ENCODE measurements at places on chromosomes 11 and 22.

DNA sequence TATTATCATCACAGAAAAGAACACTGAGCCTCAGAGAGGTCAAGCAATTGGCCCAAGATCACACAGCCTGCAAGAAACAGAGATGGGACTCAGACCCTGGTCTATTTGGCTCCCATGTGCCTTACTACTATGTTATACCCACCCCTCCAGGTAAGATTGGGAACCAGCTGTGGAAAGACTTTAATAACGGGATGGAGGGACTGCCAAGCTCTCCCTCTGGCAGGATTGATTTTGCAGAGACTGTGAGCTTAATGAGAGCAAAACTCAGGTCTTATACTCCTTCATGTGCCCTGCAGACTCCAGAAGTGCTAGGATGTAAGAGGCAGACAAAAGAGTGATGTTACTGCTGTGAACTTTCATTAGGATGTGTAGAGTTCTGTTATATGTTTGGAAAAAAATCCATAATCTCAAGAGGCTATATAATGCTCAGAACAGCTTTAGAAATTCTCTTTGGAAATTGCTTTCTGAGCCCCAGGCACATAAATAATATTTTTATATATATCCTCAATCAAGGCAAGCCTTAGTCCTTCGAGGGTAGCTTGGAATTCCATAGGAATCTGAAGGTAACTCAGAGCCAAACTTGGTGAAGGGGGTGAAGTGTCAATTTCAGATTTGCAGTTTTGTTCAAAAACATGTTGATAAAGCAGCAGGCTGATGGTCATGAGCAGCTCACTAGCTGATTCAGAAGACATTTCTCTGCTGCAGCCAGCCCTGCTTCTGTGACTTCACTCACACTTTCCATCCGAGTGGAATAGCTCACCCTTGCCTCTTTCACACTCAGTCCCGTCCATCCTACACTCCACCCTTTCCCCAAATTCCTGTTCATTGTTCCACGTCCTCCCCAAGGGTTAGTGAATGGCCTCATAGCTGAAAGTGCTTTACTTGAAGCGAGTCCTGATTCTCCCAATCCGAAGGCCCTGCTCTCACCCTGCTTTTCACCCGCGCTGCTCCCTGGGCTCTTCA is 188.8 kb downstream of the SNX19 start:
- DNase-seq, result no peak

- DNase-seq, result peak; percentile 44
Measured at GRCh38 chr11:63915961-63916836, 765 bp downstream of the RCOR2 start.

GRCh38 chr11:19365743-19366410 is 125.1 kb upstream of the E2F8 start:
- no peak for DNase-seq

GRCh38 chr11:70423523-70424505 is 25.5 kb downstream of the CTTN start:
- DNase-seq, result peak; percentile 67

- no peak for DNase-seq
Measured at GRCh38 chr11:34235591-34236071, 122.2 kb downstream of the ABTB2 start.

DNA sequence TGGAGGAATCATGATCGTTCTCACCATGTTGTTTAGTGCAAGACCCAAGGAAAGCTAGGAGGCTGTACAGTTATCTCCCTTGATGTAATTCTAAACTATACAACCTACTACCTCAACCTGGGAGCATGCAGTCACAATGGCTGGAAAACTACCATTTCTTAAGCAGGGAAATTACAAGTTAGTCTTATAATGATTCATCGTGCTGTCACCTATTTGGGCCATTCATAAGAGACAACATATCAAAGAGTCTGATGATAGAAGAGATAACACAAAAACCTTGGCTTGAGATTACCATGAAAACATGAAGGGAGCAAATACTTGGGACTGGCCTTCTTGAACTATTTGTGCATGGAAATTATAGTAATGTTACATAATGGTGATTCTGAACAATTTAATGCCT is 30.5 kb upstream of the BLID start:
- DNase-seq, result no peak

DNA sequence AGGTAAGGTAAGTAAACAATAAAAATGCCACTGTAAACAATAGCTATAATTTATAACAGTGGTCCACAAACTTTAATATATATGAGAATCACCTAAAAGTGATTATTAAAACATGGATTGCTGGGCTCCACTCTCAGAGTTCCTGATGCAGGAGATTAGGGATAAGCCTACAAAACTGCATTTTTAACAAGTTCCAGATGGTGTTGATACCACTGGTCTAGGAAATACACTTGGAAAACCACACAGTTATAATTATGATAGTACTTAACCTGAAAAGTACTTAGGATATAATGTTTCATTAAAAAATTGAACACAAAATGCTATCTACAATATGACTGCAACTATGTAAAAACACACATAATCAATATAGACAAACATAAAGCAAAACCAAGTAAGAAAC is 20.4 kb downstream of the FCHSD2 start:
- DNase-seq, result no peak

- no peak for DNase-seq
Measured at GRCh38 chr11:110356762-110357671, 60.6 kb upstream of the RDX start.

- DNase-seq, result no peak
Measured at GRCh38 chr11:111388842-111389241, 9.8 kb upstream of the POU2AF1 start.

GRCh38 chr11:59271811-59272327 is 59.1 kb upstream of the MPEG1 start:
- DNase-seq, result no peak

- DNase-seq, result no peak
Measured at GRCh38 chr22:50531962-50532674, 2.3 kb upstream of the TYMP start.
